HuH-7 (cell line): ENCODE measurements at places on chromosomes 13 and 19.

- DNase-seq, result no peak
These were observed 86.0 kb downstream of the GADD45B start for GRCh38 chr19:2561895-2562294.

- DNase-seq, result no peak
These were observed 4.2 kb downstream of the VPS36 start for GRCh38 chr13:52446265-52446664.

DNA sequence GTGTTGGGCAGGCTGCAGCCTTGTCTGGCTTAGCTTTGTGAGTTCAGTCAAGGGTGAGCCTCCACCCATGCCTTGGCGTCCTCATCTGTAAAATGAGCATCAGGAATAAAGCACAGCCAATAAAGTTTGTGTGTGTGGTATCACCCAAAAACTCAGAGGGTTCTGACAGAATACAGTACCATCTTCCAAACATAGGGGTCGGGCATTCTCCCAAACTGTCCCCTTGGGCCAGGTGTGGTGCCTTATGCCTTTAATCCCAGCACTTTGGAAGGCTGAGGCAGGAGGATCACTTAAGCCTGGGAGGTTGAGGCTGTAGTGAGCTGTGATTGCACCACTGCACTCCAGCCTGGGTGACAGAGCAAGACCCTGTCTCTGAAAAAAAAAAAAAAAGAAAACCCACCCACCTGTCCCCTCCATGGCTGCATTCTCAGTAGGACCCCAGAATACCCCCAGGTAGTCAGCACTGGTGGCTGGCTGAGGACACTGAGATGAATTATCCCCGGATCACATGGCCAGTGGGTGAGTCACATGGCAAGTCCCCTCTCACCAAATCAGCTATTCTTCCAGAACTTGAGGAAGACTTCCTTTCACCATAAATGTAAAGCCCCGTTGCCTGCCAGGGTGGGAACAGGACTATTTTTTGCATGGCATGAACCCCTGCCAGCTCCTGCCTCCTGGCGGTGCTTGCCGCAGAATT lies 18.6 kb downstream of the POP4 start:
- DNase-seq, result no peak

GRCh38 chr19:6837525-6837924 lies 49.9 kb upstream of the ADGRE1 start:
- DNase-seq, result no peak

DNA sequence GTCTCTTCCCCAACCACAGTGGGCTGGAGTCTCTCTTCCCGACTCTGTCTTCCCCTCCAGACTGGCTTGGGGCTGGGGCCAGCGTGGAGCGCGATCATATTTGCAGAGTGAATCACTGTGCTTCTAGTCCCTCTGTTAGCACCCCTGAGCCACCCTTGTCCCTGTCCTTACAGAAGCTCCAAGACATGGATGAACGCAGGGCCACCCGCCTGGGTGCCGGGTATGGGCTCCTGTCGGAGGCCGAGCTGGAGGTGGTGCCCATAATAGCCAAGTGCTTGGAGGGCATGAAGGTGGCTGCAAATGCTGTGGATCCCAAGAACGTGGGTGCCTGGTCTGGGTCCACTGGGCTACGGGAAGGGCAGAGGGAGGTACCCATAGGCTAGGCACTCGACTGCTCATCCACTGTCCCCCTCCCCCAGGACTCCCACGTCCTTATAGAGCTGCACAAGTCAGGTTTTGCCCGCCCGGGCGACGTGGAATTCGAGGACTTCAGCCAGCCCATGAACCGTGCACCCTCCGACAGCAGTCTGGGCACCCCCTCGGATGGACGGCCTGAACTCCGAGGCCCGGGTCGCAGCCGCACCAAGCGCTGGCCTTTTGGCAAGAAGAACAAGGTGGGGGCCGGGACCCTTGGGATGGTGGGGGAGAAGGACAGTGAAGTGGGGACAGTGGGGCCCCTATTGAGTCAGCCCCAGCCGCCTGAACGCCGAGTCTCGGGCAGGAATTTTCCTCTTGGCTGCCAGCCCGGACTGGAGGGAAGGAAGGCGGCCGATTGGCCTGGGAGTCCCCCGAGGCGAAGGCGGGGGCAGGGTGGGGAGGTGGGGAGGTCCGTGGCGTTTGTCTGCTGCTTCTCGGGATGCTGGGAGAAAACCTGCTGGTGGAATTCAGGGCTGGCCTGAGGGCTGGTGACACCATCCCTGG lies 5.2 kb downstream of the TRIP10 start:
- no peak for DNase-seq

GRCh38 chr13:67619351-67619994 lies 389.3 kb upstream of the PCDH9 start:
- DNase-seq, result no peak

- DNase-seq, result no peak
These were observed 2.3 kb upstream of the FFAR3 start for GRCh38 chr19:35355791-35356460.
